ENCODE measurements at places on chromosomes 5 and 9.

- no peak for DNase-seq
Observed at GRCh38 chr9:114452219-114453165, 52.8 kb downstream of the WHRN start.

DNA sequence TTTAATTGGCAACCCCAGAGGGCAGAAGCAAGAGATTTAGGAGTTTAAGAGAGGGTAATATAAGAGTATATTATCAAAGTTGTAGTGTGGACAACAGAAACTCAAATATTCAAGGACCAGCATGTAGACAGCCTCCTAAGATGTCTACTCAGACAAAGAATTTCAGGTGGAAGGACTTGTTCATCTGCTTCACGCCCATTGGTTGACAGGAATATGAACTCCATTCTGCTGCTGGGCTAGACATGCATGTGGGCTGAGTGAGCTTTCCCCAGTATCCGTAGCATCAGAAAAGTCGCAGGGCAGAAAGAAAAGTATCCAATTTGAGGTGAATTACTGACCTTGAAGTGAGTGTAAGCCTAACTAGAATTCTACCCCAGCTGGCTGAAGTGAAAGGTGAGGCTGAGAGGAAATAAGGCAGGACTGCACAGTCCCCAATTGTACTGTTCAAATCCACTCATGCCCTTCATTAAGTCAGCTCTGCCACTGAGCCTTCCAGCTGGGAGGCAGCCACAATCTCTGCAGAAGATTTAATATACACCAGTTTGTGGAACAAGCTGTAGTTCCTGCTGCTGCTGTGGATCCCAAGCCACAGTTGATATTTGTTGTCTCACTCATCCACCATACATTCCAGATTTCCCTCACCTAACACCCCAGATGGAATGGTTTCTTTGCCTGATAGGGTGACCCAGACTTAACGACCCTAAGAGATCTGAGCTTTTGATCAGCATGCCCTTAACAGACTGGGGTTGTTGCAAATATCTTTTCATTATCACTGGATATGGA is 41.2 kb downstream of the PDCD1LG2 start:
- no peak for DNase-seq

DNA sequence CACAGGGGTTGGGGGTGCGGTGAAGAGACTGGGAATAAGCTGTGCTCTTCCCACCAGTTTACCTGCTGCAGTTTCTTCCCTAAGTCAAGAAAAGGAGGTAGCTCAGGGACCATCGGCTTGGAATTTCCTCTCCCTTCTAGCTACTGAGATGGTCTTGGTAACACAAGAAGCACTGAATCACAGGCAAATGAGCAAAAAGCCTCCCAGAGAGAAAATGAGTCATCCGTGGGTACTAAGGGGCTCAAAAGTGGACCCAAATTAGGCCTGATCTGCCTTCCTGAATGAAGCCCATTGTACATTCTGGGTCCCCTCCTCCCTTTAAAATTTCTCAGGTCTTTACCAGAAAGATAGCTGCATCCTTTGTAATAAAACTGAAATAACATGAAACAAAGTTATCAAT is 49.9 kb downstream of the PTPN3 start:
- DNase-seq, result no peak

- DNase-seq, result no peak
Observed at GRCh38 chr9:134688661-134689320, 47.2 kb downstream of the COL5A1 start.

DNA sequence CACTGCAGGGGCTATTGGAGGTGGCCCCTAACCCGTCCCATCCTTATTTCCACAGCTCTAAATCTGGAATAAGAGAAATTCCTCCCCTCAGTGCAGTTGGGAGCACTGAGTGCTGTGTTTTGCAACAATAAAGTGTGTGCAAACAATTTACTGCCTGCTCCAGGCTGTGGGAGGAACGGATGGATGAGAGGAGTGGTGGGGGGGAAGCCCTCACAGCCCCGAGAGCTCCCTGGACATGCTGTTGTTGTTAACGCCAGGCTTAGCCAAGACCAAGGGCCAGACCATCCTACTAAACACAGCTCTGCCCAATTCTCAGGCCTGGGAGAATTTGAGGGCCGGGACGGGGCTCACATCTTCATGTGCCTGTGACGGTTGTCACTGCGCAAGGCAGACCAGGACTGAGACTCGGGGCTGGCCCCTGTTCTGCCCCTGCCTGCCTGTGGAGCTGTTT is 200.2 kb downstream of the DAB2IP start:
- peak; percentile 93 for DNase-seq
